Thoracic aorta (tissue), 2 donors: ENCODE measurements at places on chromosomes 2 and 18.

DNA sequence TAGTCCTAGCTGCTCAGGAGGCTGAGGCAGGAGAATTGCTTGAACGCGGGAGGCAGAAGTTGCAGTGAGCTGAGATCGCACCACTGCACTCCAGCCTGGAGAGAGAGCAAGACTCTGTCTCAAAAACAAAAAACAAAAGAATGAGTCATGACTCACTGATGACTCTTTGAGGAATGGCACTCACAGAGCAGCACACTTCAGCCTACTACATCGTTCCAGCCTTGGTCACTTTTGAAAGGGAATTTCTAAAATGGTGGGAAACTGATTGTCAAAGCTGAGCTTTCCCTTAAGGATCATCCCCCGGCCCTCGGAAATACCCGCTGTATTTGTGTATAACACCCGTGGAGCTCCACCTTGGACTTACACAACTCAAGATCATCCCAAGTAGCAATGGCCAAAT is 217.3 kb upstream of the HS6ST1 start:
- DNase-seq: no peak

GRCh38 chr2:174623106-174623637 is 25.6 kb upstream of the WIPF1 start:
- DNase-seq: no peak

DNA sequence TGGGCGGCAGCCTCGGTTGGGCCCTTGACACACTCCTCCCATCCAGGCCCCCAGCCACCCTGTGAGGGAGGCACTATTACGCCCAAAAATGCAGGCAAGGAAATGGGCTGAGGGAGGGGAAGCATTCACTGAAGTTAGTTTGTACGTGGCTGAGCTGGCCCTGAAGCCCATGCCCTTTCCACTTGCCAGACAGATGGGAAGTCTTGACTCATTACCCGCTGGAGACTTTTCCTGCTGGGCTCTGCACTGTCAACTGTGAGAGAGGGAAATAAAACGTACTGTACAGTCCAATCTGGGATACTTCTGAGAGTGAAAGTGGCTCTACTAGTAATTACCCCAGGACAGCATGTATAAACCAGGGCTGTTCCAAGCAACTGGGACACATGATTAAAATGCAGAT is 125.9 kb downstream of the MSH2 start:
- DNase-seq: no peak

GRCh38 chr18:42925036-42925435 is 190.4 kb downstream of the RIT2 start:
- no peak for DNase-seq

DNA sequence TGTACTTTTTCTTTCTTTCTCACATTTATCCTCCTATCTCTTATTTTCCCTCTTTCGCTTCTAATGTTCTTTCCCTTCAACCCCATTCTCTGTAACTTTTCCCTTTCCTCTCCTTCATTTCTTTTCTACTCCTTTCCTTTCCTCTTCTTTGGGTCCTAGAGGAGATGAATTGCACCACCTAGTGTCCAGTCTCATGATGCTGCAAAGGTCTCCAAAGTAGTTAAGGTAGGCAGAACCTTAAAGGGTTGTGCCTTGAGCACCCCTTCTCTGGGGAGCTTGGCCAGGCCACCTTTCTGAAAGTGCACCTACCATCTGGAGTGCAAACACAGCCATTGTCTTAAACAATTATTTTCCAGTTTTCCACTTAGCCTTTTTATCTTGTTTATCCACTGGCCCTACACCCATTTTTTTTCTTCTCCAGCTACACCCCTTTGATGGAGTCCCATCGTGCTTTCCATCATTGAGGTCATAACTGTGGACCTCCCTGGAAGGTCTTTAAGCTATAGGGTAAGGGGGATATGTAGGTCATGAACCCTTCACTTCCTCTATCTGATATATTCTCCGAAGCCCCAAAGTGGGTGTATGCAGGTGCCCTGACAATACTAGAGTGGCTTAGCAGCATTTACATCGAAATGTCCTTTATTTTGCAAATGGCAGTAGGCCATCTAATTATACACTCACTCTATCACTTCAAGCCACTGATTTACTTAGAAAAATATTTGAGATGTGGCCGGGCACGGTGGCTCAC is 155.9 kb downstream of the ESCO1 start:
- DNase-seq: no peak

- no peak for DNase-seq
These were observed 47.4 kb downstream of the NTSR2 start for GRCh38 chr2:11622611-11623010.

- no peak for DNase-seq
These were observed 41.3 kb downstream of the PLEKHA3 start for GRCh38 chr2:178521304-178522150.

GRCh38 chr2:85549826-85550225 is 10.9 kb downstream of the MAT2A start:
- no peak for DNase-seq

- peak; percentile 20 for DNase-seq
These were observed 387.6 kb downstream of the FIGN start for GRCh38 chr2:163347982-163348856.

GRCh38 chr2:37809525-37809924 is 115.6 kb upstream of the RMDN2 start:
- DNase-seq: no peak

DNA sequence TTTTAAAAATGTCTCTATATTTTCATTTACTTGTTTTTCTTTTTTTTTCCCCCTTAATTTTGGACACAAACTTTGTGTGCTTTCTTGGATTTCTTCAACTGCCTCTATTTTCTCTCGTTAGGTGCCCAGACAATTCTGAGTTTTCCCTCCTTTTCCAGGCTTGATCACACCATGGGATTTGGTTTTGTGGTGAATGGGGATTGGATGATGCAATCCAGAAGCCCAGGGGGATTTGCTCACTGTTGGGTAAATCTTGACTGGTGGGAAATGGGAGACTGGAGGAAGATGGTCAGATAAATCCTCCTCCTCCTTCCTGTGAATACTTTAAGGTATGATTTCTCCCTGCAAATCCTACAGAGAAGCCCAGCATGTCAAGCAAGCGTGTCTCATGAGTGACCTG is 19.5 kb upstream of the PAX8 start:
- DNase-seq: no peak

GRCh38 chr2:150866431-150866830 is 379.0 kb upstream of the RND3 start:
- no peak for DNase-seq

DNA sequence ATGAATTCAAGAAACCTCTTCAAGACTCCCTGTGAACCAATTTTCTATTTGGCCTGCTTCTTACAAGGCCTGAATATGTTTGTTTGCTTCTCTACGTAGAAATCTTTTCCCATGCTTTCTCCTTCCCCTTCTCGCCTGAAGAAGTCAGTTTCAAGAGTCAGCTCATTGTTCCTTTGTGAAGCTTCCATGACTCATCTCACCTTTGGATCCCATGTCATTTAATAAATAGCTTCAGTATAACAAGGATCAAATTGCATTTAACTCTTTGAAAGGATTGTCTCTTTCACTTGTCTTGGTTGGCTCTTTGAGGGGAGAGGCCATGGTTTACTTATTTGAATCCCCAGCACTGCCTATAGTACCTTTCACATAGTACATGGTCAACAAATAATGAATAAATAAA is 28.4 kb downstream of the CPS1 start:
- DNase-seq: no peak

DNA sequence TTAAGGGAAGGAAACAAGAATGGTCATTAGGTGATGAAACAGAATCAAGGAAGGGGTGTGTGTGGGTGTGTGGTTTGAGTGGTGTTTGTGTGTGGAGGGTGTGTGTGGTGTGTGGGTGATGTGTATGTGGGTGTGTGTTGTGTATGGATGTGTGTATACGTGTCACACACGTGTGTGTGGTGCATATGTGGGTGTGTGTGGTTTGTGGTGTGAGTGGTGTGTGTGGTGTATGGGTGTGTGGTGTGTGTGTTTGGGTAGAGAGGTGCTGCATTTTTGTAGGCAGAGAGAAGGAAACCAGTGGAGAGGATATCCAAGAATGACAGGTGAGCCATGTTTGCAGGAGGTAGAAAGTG is 1.1 kb upstream of the CEP192 start:
- DNase-seq: no peak

DNA sequence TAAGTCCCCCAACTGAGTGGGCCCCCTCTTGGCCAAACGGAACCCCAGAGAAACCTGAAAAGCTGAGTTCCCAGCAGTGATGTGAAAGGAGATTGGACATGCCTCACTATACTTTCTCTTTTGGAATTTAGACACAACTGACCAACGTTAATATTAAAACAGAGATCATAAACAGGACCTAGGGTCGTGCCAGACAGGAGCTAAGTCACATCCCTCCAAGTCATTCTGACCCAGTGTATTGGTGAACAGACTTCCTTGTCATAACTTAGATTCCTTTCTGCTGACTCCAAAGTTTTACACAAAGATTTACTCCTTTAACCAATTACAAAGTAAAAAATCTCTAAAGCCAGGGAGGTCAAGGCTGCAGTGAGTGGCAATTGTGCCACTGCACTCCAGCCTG is 46.9 kb downstream of the UXS1 start:
- no peak for DNase-seq

DNA sequence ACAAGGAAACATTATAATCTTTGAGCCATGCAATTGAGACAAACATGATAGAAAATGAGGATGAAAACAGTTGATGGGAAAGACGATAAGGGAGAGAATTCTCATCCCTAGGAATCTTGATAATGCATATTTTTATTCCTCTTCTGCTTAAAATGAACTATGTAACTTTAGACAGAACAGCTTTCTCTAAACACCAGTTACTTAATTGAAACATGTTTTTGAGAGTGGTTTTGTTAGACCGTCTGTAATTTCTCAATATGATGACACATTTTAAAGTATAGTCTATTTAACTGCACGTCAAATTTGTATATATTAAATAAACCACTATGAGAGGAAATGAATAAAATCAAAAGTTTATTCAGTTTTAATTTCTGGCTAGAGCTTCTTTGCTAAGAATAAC is 1453.9 kb upstream of the NXPH2 start:
- no peak for DNase-seq

GRCh38 chr2:33617401-33617800 is 18.3 kb upstream of the FAM98A start:
- DNase-seq: no peak

DNA sequence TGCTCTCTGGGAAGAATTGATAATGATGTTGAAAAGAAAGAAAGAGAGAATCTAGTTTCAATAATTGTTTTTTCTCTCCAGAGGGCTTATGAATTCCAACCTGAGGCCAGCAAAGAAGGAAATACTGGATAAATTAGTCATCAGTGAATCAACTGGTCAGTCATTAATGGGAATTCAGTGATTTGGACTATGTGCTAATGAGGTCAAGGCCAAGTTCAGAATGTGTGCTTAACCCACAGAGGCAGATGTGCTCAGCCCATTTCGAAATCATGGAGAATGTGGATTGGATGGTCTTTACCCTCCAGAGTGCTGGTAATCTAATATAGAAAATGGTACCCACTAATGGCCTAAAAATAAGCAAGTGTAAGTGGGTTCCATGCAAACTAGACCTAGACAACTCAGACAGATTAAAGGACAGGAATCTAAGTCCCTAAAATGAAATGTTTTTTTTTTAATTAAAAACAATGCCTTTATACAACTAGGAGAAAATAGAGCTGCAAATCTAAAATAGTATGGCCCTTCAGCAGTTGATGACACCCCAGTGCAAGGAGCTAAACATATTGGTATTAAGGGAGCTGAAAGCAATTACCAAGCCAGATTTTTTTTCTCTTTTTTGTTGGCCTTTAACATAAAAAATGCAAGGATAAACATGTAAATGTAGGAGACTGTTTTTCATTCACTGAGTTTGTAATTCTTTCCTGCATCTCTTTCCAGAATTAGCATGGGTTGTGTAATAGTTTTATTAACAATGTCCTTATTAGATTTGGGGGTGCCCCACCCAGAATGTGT is 296.9 kb downstream of the SATB2 start:
- DNase-seq: no peak

- DNase-seq: no peak
These were observed 413.6 kb upstream of the ID2 start for GRCh38 chr2:8268172-8268783.

GRCh38 chr18:11308499-11308898 is 159.1 kb upstream of the PIEZO2 start:
- no peak for DNase-seq

- DNase-seq: no peak
These were observed 174.1 kb upstream of the ALPP start for GRCh38 chr2:232204457-232204931.

DNA sequence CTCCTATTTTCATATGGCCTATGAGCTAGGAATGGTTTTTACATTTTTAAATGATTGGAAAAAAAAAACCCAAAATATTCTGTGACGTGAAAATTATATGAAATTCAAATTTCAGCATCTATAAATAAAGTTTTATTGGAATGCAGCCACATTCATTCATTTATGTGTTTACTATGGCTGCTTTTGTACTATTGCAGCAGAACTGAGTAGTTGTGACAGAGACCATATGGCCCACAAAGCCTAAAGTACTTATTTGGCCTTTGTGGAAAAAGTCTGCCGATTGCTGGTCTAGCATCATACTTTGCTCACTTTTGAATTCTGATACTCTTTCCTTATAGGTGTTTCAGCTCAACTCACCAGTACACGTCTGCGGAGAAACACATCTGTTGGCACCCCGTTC is 39.0 kb downstream of the MYO3B start:
- no peak for DNase-seq

DNA sequence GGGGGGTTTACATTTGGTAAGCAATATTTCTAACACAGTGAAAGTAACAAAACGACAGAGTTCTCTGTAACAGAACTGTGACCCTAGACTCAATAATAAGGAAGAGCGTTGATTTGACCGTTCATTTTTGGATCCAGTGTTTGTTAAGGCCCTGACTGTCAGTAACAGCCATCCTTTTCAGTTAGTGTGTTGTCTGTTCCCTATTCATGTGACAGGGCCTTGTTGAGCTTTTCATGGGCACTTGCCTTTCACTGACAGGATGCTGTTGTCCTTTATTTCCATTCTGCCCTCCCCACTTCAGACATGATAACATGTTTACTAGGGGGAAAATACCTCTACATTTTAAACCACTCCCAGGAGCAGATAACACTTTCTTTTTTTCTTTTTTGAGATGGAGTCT is 45.8 kb downstream of the MAP4K4 start:
- no peak for DNase-seq

DNA sequence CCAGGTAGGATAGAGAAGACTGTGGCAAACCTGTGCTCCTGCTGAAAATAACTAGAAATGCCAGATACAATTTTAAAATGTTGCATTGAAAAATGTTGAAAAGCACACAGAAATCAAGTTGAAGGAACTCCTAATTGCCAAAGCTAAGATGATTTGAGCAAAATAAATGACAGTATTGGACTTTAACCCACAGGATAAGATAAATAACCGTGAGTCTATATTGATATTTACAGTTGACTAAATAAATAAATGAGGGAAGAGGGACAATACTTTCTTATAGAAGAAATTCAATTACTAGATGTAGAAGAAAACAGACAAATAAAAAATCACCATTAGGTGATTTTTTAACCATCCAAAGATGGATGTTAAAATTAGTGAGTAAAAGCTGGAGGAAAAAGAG is 59.0 kb downstream of the CWC22 start:
- no peak for DNase-seq
